ENCODE measurements at places on chromosomes 13 and 19. TPM values are rescaled to one million over a fixed set of nuclear protein-coding genes. Genes with fewer than 3 reads are reported as not detected.

Gene NPAS1
- 0.37 TPM for total RNA-seq

Gene KCNJ14
- 0.02 TPM for total RNA-seq

DNA sequence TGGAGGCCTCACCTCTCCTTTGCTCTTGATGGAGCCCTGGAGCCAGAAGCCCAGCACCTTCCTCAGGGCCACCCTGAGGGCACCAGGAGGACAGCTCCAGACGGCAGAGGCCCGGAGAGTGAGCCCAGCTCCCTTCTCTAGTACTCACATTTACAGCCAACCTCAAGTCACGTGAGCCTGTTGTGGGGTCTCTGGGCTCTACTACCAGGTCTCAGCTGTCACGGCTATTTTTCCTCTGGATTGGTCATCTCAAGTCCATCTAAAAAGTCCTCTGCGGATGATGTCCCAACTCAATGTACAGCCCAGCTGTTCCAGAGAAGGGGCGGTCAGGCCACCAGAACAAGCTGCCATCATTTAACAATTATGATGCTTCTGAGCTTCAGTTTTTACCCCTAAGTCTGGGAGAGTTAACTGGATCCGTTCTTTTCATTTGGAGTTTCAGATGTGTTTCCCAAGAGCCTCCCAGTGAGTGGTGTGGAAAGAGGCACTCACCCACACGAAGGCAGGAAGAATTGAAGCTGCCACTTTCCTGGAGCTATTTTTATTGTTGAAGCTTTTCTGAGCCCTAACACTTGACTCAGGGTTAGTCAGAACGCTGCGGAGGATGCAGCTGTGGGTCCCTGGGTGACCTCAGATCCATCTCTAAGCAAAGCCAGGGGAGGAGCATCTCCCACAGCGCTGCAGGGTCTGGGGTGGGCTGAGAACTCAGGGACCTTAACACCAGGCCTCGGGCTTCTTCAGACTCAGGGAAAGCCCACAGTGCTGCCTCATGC is 143.5 kb upstream of the UBL3 start:
- DNase-seq = peak; percentile 77

Gene PROSER3
- 5.9 TPM for total RNA-seq

GRCh38 chr13:94313321-94313910 is 166.1 kb downstream of the DCT start:
- DNase-seq = no peak

Gene FARP1
- 13.3 TPM for total RNA-seq

DNA sequence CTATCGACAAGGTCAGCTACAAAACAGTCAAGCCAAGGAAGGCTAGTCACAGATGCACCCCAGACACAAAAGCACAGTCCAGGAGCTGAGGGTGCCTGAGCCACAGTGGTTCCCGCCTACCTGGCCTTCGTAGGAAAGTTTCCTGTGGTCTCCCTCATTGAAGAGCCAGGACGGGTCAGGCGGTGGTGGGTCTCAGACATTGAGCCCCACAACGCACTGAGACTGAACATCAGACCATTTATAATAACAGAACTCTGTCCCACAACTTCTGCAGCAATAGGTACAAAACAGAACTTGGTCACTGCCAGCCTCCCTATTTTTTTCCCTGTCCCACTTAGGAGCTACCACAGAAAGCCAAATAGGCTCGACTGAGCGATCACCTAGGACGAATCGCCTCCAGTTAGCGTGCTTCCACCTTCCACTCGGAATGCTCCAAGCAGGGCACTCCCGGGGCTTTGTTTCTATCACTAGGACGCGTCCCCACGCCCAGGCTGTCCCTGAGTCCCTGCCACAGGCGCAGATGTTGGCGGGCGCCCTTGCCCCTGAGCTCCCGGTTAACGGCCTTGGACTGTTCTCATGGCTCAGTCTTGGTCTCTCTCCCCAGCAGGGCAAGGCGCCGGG is 640 bp upstream of the ZNF544 start:
- no peak for DNase-seq

DNA sequence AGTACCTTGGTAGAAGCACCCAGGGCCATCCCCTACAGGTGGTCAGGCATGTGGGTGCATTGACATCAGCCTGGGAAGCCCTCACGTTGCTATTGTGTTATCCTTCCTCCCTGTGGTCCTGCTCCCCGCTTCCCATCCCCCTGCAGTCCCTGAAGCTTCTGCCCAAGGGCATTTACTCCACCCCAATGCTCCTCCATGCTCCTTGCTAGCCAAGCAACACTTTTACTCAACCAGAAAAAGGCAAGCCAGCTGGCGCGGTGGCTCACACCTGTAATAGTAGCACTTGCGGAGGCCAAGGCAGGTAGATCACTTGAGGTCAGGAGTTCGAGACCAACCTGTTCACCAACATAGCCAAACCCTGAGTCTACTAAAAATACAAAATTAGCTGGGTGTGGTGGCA is 54.8 kb upstream of the LATS2 start:
- no peak for DNase-seq
